CD4-positive, CD25-positive, alpha-beta regulatory T cell (primary cell): ENCODE measurements at places on chromosomes 2 and 18. TPM values are rescaled to one million over a fixed set of nuclear protein-coding genes. Genes with fewer than 3 reads are reported as not detected.

- H3K4me3 ChIP-seq: no peak overlapping the region
- no peaks in the 10 kb centered on the region for H3K4me1 ChIP-seq
- no peaks in the 10 kb centered on the region for H3K27me3 ChIP-seq
- no peaks in the 10 kb centered on the region for H3K36me3 ChIP-seq
- DNase-seq: no peak
- no peak overlapping the region for H3K27ac ChIP-seq
Measured at GRCh38 chr18:45168866-45169600, 446.2 kb upstream of the SLC14A2 start.

The XPO1 gene
- total RNA-seq: 137 TPM

- H3K4me3 ChIP-seq: no peak overlapping the region
- H3K36me3 ChIP-seq: no peaks in the 10 kb centered on the region
- no peaks in the 10 kb centered on the region for H3K27me3 ChIP-seq
- H3K27ac ChIP-seq: no peak overlapping the region
- no peaks in the 10 kb centered on the region for H3K4me1 ChIP-seq
- DNase-seq: no peak
Measured at GRCh38 chr18:8726281-8726680, 20.9 kb downstream of the MTCL1 start.

The AQP12B gene
- total RNA-seq: not detected

The PSMA8 gene
- total RNA-seq: 0.30 TPM

The IL37 gene
- total RNA-seq: not detected

- no peaks in the 10 kb centered on the region for H3K27me3 ChIP-seq
- H3K27ac ChIP-seq: no peak overlapping the region
- no peak for DNase-seq
- H3K4me1 ChIP-seq: peaks cover 2% of the 10 kb centered on the region
Measured at GRCh38 chr2:213162516-213163118, 11.2 kb upstream of the IKZF2 start.

DNA sequence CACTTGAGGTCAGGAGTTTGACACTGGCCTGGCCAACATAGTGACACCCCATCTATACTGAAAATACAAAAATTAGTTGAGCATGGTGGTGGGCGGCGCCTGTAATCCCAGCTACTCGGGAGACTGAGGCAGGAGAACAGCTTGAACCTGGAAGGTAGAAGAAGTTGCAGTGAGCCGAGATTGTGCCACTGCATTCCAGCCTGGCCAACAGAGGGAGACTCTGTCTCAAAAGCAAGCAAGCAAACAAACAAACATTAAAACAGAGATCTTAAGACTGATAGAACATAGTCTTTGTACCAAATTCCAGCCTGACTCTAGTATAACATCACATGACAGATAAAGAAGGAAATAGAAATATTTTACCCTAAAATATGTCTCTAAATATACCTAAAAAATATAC lies 168.1 kb downstream of the PTPRM start:
- no peak overlapping the region for H3K4me3 ChIP-seq
- no peak overlapping the region for H3K27ac ChIP-seq
- DNase-seq: no peak
- no peaks in the 10 kb centered on the region for H3K27me3 ChIP-seq
- no peaks in the 10 kb centered on the region for H3K4me1 ChIP-seq

DNA sequence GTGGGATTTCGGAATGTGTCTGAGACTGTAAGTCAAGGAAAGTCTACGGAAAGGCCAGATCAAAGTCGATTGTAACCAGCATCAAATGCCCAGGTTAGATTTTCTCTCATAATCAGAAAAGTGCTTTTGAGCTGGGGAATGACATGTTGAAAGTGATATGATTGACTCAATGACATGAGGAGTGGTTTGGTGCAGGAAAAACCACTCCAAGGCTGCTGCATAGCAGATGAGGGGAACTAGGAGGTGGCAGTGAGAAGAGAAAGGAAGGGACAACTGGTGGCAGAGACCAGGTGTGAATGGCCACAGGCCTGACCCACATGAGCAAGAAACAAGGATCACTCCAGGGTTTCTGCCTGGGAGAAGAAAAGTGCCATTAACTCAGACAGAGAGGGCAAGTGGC lies 822 bp downstream of the SLC35F6 start:
- peaks cover 31% of the 10 kb centered on the region for H3K4me1 ChIP-seq
- H3K27ac ChIP-seq: peak overlapping the region; percentile 81
- H3K27me3 ChIP-seq: no peaks in the 10 kb centered on the region
- H3K4me3 ChIP-seq: peak overlapping the region; percentile 83
- no peak for DNase-seq

DNA sequence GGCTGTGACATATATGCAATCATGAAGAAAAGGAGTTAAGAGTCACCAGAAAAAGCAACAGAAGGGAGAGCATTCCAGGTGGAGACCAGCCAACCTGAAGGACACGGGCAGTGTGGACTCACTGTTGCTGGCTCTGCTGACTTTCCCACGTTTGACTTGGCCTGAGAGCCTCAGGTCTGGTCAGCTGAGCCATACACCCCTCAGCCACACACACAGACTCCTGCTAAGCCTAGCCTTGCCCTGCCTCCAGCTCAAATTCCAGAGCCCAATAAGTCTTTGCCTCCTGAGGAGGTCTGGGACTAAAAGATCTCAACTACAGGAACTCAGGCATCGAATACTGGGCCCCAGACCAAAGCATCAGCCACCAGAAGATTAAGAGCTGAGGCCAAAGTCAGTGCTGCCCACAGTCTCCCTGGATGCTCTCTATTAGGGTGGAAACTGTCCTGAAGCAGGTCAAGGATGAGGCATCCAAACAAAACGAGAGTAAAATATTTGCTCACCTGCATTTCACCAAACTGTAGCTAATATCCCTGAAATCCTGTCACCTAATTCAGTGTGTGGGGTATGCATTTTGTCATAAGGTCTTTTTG lies 23.3 kb downstream of the CACNB4 start:
- no peaks in the 10 kb centered on the region for H3K36me3 ChIP-seq
- no peaks in the 10 kb centered on the region for H3K27me3 ChIP-seq
- H3K27ac ChIP-seq: no peak overlapping the region
- H3K4me1 ChIP-seq: no peaks in the 10 kb centered on the region
- no peak overlapping the region for H3K4me3 ChIP-seq

DNA sequence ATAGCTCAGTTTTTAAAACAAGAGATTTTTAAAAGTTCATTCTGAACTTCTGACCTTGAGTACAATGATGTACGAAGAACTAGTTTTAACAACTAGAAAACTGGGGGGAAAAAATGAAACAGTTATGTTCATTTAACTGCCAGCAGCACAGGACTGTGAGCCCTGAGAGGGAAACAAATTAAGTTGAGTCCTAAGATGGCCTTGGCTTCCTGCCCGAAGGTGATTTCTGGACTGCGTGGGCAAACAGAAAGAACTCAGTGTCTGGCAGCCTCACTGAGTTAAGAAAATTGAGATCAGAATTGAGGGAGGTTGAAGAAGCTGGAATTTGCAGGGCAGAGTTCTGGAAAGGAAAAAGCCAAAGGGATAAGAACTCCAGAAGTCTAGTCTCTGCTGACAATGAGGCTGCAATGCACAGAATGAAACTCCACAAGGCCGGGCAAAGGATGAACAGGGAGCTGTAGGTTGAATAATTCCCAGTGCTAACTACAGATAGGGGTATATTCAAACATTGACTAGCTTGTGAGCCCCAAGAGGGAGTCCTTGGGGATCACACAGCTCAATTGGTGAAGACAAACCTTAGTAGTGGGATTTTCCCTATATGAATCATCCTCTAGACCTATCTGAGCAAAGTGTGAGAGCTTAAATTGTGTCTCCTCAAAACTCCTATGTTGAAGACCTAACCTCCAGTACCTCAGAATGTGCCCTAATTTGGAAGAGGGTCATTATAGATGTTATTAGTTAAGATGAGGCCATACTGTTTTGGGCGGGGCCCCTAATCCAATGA lies 13.1 kb upstream of the CRACDL start:
- H3K36me3 ChIP-seq: no peaks in the 10 kb centered on the region
- no peaks in the 10 kb centered on the region for H3K4me1 ChIP-seq
- no peak overlapping the region for H3K27ac ChIP-seq
- peaks cover 6% of the 10 kb centered on the region for H3K27me3 ChIP-seq
- no peak for DNase-seq
- H3K4me3 ChIP-seq: no peak overlapping the region

The WNT10A gene
- 10.8 TPM for total RNA-seq

DNA sequence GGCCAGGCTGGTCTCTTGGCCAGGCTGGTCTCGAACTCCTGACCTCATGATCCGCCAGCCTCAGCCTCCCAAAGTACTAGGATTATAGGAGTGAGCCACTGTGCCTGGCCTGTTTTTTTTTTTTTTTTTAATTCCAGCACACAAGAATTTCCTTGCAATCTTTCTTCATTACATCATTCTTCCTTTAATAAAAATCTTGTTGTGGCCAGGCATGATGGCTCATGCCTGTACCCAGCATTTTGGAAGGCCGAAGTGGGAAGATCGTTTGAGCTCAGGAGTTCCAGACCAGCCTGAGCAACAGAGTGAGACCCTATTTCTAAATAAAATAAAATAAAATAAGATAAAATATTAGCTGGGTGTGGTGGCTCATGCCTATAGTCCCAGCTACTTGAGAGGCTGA lies 21.4 kb upstream of the PLEKHM3 start:
- no peaks in the 10 kb centered on the region for H3K36me3 ChIP-seq
- H3K4me3 ChIP-seq: no peak overlapping the region
- peaks cover 9% of the 10 kb centered on the region for H3K27me3 ChIP-seq
- no peaks in the 10 kb centered on the region for H3K4me1 ChIP-seq
- no peak for DNase-seq

DNA sequence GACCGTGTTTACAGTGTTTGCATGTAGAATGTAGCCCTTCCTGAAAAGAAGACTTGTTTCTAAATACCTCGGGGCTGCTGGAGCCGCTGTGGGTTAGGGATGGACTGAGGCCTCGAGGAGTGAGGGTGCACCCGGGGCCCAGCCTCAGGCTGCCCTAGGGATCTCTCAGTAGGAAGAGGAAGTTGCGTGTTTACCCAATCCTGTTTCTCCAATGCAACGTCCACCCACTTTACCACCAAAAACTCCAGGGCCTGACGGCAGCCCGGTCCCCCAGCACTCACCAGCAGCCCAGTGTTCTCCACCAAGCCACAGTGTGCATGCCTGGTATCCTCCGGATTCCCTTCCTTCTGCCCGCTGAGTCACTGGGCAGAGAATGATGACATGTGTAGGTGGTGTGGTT lies 255.8 kb downstream of the GLI2 start:
- no peaks in the 10 kb centered on the region for H3K36me3 ChIP-seq
- no peak for DNase-seq
- H3K4me1 ChIP-seq: no peaks in the 10 kb centered on the region
- H3K27ac ChIP-seq: no peak overlapping the region

DNA sequence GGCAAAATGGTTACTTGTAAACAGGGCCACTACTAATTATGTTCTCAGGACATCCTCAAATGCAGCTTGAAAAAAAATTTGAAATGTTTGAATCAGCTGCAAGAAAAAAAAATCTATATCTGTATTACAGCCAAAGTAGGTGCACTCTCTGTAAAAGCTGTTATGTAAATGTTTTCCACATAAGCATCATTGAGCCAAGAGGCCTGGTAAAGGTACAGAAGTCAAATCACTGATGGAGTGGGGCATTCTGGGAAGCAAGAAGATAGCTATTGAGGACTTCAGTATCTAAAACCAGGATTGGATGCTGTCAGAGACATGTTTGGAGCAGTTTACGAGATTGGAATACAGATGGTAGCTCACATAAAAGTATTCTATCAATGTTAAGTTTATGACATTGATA lies 80.3 kb downstream of the MAPRE2 start:
- H3K4me1 ChIP-seq: no peaks in the 10 kb centered on the region
- no peak overlapping the region for H3K27ac ChIP-seq
- H3K27me3 ChIP-seq: no peaks in the 10 kb centered on the region
- peaks cover 16% of the 10 kb centered on the region for H3K36me3 ChIP-seq

- H3K4me3 ChIP-seq: no peak overlapping the region
- H3K36me3 ChIP-seq: no peaks in the 10 kb centered on the region
- H3K27ac ChIP-seq: no peak overlapping the region
Measured at GRCh38 chr2:28333606-28334526, 58.8 kb upstream of the FOSL2 start.

- H3K27me3 ChIP-seq: peaks cover 6% of the 10 kb centered on the region
- H3K4me1 ChIP-seq: no peaks in the 10 kb centered on the region
- H3K36me3 ChIP-seq: no peaks in the 10 kb centered on the region
- no peak overlapping the region for H3K27ac ChIP-seq
Measured at GRCh38 chr18:22189449-22190166, 20.2 kb downstream of the GATA6 start.

The LYPD6 gene
- not detected for total RNA-seq

- H3K4me3 ChIP-seq: no peak overlapping the region
- no peaks in the 10 kb centered on the region for H3K27me3 ChIP-seq
- no peak for DNase-seq
- H3K27ac ChIP-seq: no peak overlapping the region
Measured at GRCh38 chr2:45469314-45470099, 141.6 kb downstream of the SRBD1 start.

GRCh38 chr2:128319631-128320191 lies 1.0 kb upstream of the HS6ST1 start:
- H3K4me3 ChIP-seq: peak overlapping the region; percentile 18
- H3K4me1 ChIP-seq: peaks cover 43% of the 10 kb centered on the region
- no peak overlapping the region for H3K27ac ChIP-seq
- no peaks in the 10 kb centered on the region for H3K27me3 ChIP-seq
- H3K36me3 ChIP-seq: no peaks in the 10 kb centered on the region

- no peak overlapping the region for H3K4me3 ChIP-seq
- no peak for DNase-seq
- H3K27ac ChIP-seq: no peak overlapping the region
- H3K36me3 ChIP-seq: no peaks in the 10 kb centered on the region
Measured at GRCh38 chr2:124514236-124514635, 489.1 kb downstream of the CNTNAP5 start.

The CDH2 gene
- total RNA-seq: not detected

The OTOF gene
- total RNA-seq: 2.3 TPM

GRCh38 chr2:57701391-57701791 lies 345.2 kb upstream of the VRK2 start:
- H3K36me3 ChIP-seq: no peaks in the 10 kb centered on the region
- no peak for DNase-seq
- no peak overlapping the region for H3K4me3 ChIP-seq
- no peaks in the 10 kb centered on the region for H3K4me1 ChIP-seq
- no peaks in the 10 kb centered on the region for H3K27me3 ChIP-seq

DNA sequence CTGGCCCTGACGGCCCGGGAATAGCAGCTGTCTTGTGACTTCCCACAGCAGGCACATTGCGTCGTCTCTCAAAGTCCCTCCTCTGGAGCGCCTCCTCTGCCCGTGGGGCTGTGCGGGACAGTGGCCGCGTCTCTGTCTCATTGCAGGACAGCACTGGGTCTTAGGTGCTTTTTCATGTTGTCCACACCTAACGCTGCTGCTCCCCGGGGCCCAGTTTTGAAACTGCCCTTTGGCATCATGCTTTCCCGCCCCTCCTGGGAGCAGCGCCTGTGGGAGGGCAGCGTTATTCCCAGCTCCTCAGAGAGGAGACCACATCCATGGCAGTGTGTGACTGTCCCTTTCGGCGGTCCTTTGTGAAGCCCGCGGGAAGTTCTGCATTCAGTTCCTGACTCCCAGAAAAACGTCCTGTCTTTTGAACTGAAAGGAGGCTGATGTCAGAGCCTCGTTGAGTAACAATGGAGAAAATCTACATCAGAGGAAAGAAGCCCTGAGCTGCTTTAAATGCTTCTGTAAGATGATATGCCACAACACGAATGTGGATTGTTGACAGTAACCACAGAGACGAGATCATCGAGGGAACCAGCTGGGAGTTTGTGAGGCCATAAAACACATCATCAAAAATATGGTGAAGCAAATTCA lies 226.0 kb downstream of the FAM210A start:
- peaks cover 41% of the 10 kb centered on the region for H3K36me3 ChIP-seq
- no peak overlapping the region for H3K27ac ChIP-seq
- H3K4me3 ChIP-seq: no peak overlapping the region
- peaks cover 39% of the 10 kb centered on the region for H3K4me1 ChIP-seq
- peak; percentile 37 for DNase-seq

The RAMP1 gene
- not detected for total RNA-seq
